ENCODE measurements at places on chromosomes 2 and 18. TPM values are rescaled to one million over a fixed set of nuclear protein-coding genes. Genes with fewer than 3 reads are reported as not detected.

The TRAPPC12 gene
- 110 TPM for polyA plus RNA-seq

The ABHD1 gene
- polyA plus RNA-seq: 1.3 TPM

The PASK gene
- polyA plus RNA-seq: 26.7 TPM

The ZNF396 gene
- polyA plus RNA-seq: 5.3 TPM

The GREB1 gene
- polyA plus RNA-seq: 10.2 TPM
